ENCODE measurements at places on chromosomes 5 and 9. TPM values are rescaled to one million over a fixed set of nuclear protein-coding genes. Genes with fewer than 3 reads are reported as not detected.

Gene ANXA2R
- total RNA-seq, result 3.6 TPM

Gene ORM2
- total RNA-seq, result not detected

Gene AKNA
- total RNA-seq, result 20.8 TPM

Gene RETREG1
- 29.4 TPM for total RNA-seq

Gene GABRG2
- total RNA-seq, result not detected

Gene MYMK
- total RNA-seq, result not detected

Gene MSX2
- 20.3 TPM for total RNA-seq

Data from hair follicle dermal papilla cell (primary cell).